Stimulated activated CD4-positive, alpha-beta T cell treated with anti-CD3 and anti-CD28 coated beads, Interleukin-15, amount 100 ng/mL, for 1 hour (primary cell): ENCODE measurements at places on chromosomes 5 and 9.

DNA sequence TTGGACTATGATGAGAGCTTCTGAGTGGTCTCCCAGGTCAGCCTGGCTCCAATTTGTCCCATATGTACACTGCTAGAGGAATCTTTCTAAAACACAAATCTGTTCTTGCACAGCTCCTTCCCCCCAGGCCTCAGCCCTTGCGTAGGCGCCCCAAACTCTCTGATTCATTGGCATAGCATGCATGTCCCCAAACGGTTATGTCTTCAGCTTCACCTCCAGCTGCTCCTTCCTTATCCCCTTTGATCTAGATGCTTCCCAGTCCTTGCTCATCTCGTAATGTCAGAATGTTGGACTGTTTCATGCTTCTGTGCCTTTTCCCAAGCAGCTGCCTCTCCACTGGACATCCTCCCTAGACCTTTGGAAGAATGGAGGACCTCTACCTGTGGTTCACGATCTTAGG lies 60.1 kb upstream of the BASP1 start:
- no peak for DNase-seq

GRCh38 chr5:146521403-146522106 lies 5.6 kb upstream of the GPR151 start:
- DNase-seq = no peak

DNA sequence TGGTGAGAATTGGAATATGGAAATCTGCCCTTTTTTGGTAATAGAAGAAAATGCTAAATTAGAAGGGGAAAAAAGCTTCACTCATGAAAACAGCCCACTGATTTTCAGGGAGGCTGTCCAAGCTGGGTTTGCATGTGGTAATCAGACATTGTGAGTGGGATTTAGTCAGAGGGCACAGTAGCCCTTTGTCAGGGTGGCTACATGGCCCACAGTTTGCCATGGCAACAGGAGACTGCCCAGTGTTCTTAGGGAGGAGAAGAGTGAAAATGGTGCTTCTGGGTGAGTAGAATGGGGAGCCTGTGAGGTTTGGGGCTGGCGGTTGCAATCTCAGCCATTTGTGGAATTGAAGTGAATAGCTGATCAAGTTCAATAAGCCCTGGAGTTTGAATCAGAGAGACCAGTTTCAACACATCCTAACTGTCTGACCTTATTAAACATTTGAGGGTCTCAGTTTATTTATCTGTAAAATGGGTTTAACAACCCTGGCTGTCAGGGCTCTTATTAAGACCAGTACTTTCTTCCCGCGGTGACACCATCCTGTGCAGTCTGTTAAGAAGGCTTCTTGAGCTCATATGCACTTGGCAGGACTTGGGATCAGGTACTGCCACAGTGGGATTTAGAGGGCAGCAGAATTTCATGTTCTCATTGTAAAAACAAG lies 107.6 kb upstream of the TNC start:
- no peak for DNase-seq

- DNase-seq = no peak
These were observed 64.8 kb upstream of the TNFAIP8 start for GRCh38 chr5:119291056-119291455.

DNA sequence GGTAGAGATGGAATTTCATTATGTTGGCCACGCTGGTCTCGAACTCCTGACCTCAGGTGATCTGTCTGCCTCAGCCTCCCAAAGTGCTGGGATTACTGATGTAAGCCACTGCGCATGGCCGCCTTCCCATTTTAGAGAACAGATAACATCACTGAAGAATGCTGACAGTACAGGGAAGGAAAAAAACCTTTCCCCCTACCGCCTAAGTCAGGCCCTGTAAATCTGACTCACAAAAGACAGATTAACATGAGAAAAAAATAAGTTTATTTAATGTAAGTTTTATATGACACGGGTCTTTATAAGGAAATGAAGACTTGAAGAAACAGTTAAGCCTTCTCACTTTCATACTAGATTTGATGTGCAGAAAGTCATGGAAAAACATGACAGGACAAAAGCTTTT lies 227.2 kb upstream of the ZNF608 start:
- DNase-seq = no peak

DNA sequence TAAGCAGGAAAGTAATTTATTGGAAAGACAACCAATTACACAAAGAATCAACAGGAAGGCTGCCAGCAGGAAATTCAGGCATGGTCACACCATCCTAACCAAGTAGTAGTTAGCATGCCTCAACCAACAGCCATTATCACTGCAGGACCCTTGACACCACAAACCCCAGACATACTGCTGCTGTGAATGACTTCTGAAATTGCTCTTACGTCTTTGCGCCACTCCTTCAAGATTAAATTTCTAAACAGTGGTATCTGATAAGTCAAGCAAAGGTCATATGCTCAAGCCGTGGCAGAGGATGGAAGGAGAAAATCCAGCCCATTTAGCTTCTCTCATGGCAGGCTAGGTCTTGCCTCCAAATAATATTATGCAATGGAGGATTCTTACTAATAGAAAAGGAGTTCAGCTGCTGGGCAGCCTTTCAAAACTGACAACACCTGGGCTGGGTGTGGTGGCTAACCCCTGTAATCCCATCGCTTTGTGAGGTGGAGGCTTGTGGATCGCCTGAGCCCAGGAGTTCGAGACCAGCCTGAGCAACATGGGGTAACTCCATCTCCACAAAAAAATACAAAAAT lies 5.0 kb upstream of the PTGER4 start:
- DNase-seq = no peak

GRCh38 chr5:159097784-159098602 lies 1.7 kb downstream of the EBF1 start:
- no peak for DNase-seq

GRCh38 chr9:34546834-34547827 lies 24.3 kb upstream of the ENHO start:
- DNase-seq = no peak

GRCh38 chr5:126354858-126355731 lies 68.1 kb upstream of the GRAMD2B start:
- no peak for DNase-seq

DNA sequence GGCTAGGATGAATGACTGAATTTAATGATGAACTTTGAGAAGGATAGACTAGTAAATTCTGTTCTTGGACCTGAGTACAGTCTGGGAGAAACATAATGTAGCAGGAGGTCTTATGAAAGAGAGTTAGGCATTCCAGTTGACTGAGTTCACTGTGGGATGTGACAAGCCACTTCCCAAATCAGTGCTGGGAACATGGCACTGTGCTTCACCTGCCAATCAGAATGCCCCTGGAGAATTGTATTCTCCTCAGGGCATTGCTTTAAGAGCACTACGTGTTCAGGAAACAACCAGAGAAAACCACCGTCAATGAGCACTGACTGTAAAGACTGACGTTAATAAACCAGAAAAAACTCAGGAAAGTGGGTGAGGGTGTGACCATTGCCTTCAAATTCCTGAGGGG lies 1.2 kb downstream of the CCDC107 start:
- no peak for DNase-seq

DNA sequence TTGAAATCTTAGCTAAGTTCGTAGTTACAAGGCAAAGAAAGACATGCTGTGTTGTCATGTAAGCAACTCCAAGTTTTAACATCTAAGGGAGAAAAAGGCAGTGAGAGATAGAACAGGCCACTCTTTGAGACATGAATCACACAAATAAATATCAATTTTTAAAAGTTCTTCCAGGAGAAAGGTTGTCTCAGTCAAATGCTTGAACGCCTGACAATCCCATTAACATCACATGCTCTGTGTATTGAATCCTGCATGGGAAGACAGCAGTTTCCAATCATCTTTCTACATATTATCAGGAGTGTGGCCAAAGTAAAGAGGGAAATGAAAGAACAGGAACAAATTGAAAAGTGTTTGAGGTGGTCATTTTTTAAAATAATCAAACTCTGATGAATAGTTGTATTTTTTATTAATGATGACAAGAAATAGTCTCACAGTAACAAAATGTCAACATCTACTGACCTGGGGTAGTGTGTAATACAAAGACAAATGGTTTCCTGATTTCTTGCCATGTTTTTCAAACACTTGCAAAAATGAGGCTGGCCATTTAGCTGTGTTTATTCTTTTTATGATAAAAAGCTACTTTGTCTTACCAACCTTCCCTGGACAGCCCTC lies 6.4 kb upstream of the C6 start:
- no peak for DNase-seq

- DNase-seq = no peak
These were observed 4.6 kb upstream of the DUSP1 start for GRCh38 chr5:172775326-172776234.

DNA sequence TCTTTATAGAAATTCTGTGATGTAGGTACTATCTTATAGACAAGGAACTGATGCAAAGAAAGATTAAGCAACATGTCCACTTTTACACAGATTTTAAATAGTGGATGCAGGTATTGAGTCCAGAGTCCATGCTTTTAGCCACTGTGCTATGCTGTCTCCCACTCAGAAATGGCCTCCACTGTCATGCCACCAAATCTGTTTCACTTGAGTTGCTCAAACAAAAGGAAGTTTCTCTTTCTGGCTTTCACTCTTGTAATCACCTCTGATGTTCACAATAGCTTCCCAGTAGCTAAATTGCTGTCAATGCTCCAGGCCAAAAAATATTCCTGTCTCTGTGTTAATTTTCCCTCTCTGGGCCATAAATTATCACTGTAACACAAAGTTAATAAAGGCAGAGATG lies 77.0 kb upstream of the RASA1 start:
- no peak for DNase-seq

GRCh38 chr5:147659166-147659929 lies 123.2 kb downstream of the JAKMIP2 start:
- DNase-seq = no peak

DNA sequence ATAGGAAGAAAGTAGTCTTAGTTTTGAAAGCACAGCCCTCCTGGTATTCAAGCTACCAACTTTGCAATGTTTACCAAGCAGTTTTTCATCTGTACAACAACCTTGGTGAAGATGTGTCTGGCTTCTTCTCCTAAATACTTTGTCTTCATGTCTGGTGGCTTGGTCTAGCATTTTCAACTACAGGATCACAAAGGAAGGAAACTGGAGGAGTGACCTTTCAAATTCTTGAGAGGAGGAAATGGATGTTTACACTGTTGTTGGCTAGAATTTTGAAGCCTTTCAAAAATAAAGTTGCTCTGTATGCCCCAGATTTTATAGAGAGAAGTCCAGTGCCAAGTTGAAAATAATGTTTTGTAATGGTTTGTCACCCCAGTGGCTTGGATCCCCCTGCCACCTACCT lies 16.3 kb downstream of the PAM start:
- DNase-seq = no peak

DNA sequence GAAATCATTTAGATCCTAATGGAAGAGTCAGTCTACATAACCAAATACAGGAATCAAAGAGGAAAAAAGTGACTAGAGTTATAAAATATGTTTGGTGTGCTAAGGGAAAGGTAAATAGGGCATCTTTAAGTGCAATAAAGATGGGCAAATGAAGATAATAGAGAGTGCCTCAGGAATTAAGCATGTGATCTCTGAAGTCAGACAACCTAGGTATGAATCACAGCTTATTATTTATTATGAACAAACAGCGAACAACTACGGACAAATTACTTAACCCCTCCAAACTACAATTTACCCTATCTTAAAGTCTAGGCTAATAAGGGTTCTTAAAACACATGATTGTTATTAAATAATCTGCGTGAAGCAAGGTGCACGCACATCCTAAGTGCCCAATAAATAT lies 910.2 kb upstream of the DMAC1 start:
- no peak for DNase-seq

DNA sequence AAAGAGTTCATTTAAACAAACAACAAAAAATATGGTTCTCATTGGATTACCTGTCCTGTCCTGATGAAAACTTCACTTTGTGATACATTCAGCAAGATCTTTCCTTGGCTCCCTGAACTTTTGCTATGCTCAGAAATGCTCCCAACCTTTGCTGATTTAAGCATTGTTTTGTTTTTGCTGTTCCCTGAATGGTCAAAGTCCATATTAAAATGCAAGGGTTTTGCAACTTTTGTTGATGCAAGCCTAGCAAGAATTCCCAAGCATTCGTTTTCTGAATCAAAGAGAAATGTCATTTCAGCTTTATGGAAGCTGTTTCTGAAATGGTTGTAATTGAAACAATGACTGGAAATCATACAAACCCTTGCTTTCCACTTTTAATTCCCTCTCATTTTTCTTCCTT lies 3.1 kb upstream of the SFXN1 start:
- no peak for DNase-seq

- no peak for DNase-seq
These were observed 74.5 kb downstream of the MAPKAP1 start for GRCh38 chr9:125632321-125633115.

DNA sequence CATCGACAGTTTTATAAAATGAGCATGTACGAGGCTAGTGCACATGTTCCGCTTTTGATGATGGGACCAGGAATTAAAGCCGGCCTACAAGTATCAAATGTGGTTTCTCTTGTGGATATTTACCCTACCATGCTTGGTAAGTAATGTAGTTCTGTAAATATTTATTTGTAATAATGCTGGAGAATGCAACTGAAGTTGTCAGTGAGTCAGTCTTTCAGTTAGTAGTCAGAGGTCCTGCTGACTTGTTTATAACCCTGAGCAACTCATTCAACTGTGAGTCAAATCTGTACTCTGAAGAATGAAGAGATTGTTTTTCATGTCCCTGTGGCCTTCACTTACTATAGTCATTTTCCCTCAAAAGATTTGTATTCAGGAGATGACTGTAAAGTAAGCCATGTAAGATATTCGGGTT lies 28.4 kb upstream of the GPR150 start:
- no peak for DNase-seq

DNA sequence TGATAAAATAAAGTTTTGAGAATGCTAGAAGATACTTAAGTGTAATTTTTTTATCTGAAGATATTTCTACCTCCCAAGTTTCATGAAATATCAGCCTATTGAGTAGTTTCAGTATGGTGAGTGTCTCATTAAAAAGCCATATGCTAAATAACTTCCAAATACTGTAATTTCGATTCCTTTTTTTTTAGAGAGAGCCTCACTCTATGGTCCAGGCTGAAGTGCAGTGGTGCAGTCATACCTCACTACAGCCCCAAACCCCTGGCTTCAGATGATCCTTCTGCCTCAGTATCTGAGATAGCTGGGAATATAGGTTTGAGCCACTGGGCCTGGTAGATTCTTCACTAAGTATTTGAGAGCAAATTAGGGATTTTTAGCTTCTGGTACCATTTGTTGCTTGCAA lies 24.5 kb downstream of the CDC42SE2 start:
- no peak for DNase-seq

DNA sequence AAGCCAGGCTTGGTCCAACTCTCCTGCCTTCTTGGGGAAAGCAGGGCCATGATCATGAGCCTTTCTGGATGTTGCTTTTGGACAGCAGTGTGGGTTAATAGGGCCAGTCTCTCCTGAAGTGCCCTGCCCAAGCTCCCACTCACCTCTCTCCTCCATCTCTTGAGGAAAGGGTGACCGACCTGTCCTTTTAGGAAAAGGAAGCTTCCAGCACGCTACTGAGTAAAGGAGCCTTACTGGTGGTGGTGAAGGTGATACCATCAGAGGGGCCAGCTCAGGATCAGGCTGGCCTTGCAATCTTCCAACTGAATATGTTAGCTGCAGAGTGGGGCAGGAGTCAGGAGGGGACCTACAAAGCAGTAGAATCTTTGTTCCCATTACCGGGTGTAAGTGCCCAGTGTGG lies 2.2 kb upstream of the RGS3 start:
- DNase-seq = no peak
